ENCODE measurements at places on chromosomes 5 and 9.

- DNase-seq = no peak
These were observed 340.0 kb upstream of the EDIL3 start for GRCh38 chr5:84724683-84725082.

- DNase-seq = no peak
These were observed 3.3 kb downstream of the SGCD start for GRCh38 chr5:156330141-156330870.

DNA sequence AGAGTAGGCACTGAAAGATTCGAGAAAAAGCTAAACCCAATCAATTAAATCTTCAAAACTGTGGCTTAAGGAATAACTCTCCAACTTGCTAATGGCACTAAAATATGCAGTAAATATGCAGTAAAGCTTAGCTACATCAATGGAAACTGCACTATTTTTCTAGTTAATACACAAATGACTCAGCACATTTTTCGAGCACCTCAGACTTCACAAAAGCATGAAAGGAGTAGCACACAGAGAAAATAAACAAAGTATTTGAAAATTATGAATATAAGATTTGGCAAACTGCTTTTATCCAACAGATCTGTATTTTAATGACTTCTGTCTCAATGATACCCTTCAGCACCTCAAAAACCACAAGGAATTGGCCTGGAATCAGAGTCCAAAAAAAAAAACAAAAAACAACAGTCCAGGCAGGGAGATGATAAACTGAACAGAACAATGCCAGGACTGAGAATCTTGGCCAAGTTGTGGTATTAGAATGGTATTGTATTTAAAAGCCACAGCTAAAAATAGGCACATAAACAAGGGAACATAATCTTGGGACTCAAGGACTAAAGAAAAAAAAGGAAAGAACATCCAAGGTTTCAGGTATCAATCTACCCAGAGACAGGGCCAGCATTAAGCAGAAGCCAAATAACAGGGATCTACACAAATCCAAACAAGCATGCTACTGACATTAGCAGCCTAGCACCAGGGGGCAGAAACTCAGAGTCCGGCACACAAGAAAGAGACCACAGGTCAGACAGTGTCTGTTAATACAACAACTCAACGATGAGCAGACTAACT, 21.4 kb downstream of the TMEM245 start:
- no peak for DNase-seq

GRCh38 chr5:81995407-81995806, 23.6 kb downstream of the ATG10 start:
- no peak for DNase-seq

DNA sequence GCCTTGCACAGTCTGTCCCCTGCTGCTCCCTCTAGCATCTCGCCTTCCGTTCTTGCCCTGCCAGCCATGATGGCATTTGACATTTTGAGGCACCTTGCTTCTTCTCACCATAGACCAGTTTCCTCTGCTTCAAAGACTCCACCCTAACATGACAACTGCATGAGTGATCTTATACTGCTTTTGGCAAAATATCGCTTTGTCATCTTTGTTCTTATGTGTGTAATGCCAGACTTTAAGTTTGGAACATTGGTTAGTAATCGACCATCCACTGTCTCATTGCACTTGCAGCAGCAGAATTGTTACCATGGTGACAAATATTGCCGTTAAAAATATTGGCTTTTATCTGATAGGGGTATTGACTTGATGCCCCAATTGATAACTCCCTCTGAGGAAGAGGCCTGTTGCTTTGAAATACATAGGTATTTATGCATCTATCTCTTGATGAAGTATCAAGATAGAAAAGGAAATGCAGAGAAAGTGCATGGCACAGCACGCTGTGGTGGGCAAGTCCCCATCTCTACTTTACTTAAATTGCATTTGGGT, 6.8 kb downstream of the GARIN3 start:
- no peak for DNase-seq

DNA sequence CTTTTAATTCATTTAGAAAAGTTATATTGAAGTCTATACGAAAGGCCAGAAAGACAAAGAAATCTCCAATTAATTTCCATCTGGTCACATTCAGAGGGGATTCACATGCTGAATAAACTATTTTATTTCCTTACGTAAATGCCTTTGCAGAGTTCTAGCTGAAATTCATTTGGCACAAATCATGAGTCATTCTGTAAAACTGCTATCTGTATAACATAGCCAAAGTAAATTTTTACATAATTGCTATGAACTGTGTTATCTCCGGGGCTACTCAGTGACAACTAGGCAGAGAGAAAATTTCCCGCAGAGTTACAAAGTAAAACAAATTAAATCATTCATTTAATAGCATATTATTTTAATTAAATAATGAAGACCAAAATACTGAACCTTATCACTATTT, 463.2 kb upstream of the ADAMTS16 start:
- DNase-seq = no peak

DNA sequence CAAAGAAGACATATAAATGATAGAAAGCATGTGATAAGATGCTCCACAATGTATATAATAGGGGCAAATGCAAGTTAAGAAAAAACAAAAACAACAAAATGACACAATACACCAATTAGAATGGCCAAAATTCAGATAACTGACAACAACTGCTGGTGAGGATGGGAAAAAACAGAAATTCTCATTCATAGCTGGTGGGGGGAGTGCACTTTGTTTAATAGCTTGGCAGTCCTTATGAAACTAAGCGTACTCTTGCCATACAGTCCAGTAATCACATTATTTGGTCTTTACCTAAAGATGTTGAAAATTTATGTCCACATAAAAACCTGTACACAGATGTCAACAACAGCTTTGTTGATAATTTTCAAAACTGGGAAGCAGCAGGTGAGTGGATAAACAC, 791.1 kb upstream of the CDH10 start:
- no peak for DNase-seq

GRCh38 chr5:154653764-154654485, 101.3 kb upstream of the LARP1 start:
- no peak for DNase-seq

All from effector CD8-positive, alpha-beta T cell (primary cell).